ENCODE measurements at places on chromosomes 2 and 18.

DNA sequence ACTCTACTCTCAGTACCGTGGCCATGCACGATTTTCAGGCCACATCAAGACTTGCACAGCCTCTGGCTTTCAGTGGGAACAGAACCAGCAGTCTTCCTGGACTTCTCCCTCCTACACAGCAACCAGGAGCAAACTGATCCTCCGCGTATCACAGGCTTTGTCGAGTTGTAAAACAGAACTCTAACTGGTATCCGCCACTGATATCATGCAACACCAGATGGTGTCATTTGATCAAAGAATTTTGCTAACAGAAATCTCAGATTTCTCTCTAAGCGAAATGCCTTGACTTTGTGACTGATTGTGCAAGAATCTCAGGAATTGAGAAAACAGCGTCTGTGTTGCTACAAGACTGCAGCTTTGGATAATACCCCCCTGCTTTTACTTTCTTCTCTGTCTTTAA, 85.7 kb downstream of the COPS8 start:
- DNase-seq: no peak

GRCh38 chr2:207561386-207562080, 31.8 kb downstream of the CREB1 start:
- DNase-seq: no peak

DNA sequence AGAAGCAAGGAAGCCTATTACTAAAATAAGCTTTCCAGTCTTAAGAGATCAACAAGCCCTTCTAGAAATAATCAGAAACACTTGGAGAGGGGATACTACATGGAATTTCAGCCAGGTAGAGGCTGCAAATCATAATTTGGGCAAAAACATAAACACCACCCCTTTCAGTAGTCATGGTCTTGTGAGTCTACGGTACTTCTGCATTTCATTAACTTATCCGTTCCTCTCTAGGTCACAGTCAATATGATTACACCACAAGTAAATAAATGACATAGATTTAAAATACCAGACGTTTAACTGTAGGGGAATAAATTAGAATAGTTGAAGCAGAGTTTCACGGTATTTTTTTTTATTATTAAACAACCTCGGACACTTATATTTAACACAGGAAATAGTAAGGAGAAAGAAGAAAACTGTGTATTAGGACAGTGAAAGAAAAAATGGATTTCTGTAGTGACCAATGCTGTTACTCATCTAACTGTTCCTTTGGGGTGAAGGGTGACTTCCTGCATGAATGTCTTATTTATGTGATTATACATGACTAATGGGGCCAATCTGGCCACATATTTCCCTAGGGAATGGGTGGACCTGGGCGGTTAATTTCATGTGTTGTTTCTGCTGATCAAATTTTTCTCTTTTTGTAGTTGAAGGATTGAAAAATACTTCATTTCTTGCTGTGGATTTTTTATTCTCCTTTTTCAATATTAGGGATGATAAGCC, 456.6 kb upstream of the UBE2E3 start:
- DNase-seq: no peak

DNA sequence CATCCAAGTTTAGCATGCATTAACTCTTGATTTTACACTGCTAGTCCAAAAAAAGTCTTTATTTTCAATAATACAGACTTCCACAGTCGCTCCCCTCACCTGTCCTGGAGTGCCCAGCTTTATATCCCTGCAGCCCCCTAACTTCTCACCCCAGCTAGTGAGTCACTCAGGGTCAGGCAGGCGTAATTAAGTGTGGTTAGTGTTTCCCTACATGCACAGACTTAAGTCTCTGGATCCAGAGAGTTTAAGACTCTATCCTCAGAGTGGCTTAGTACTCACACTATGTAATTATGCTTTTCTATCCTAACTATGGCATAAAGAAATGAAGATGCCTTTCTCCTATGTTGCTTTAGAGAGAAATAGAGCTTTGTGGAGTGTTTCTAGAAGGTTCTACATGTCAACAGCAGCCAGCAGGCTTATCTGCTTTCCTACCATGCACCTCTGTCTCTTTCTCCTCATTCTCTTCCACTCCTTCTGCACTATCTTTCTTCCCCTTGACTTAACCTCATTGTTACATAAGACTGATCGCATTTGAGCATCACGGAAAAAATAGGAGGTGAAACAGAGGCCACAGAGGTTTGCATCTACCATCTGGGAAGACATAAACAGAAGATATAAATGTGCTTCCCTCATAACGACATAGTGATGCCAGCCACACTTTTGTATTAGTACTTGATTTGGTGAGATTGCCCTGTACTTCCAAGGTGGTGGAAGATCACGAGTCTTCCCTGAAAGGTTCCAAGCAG, 34.4 kb upstream of the PMAIP1 start:
- no peak for DNase-seq

GRCh38 chr18:24397694-24398368, at the start of gene OSBPL1A:
OSBPL1A (minus strand) TSS chr18:24397824; CDS start chr18:24377533, 20,291 bp downstream.
- peak; percentile 87 for DNase-seq

DNA sequence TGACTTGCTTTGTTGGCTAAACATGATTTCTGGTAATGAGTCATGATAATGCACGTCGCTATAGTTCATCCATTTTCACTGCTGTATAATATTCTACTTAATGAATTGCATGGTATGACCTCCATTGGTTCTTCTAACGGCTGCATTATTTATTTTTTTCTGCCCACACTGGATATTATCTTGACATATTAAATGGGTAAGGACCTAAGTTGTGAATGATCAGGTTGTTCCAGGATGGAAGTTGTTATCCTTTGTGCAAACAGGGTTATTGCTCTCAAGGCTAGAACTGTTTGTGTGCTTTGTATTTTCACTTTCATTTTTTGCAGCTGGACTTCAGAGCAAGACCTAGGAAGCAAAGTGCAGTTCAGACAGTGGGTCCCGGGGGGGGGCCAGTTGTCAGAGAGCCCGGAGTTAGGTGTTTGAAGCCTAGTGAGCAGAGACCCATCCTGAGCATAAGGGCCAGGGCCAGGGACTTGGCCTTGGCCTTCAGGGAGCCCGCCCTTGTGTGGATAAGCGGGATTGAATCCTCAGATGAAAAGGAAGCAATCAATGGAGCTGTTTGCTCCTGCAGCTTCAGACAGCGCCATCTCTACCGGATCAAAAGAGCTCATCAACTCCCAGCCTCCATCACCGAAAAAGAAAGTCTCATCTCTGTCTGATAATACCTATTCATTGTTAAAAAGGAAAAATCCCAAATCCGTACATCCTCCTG, 48.2 kb downstream of the AGAP1 start:
- no peak for DNase-seq

DNA sequence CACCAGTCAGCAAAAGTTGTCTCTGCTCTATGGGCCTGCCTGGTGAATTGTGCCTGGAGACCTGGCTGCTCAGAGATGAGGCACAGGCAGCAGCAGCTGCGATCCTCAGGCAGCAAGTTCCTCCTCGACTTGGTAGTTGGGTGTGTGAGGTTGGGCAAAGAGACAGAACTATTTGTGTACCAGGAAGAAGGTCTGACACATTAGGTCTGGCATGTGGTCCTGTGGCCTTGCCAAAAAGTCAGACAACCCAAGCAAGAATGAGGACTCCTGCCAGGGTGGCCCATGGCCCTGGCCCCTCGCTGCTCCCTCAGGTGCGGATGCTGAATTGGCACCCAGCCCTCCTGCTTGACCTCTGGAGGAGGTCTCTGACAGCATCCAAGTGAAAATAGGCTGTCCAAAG, 192.7 kb downstream of the DYSF start:
- no peak for DNase-seq

DNA sequence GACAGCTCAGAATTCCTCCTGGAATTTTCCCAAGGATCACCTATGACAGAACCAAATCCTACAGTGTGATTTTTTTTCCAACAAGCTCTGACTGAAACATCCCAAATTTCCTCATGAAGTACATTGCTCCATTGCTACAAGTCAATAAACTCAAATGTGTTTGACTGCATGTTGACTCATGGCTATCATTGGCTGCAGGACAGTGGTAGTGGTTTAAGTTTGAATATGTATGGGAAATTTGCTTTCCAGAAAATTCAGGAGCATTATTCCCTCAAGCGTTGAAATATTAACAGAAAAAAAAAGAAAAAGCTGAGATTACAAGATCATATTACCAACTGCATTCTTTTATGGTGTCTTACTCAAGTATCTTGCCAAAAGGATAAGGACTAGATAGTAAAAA, 402.8 kb upstream of the DSEL start:
- no peak for DNase-seq

Data from CD4-positive, alpha-beta T cell treated with Interleukin-1 beta for 1 hour (primary cell).